Cardiac atrium fibroblast (primary cell): ENCODE measurements at places on chromosomes 4 and X. TPM values are rescaled to one million over a fixed set of nuclear protein-coding genes. Genes with fewer than 3 reads are reported as not detected.

Gene FHDC1
- under 0.01 and 0.18 TPM in 2 replicates for total RNA-seq

Gene VEGFC
- 12.6 and 15.2 TPM in 2 replicates for total RNA-seq

Gene MPP1
- total RNA-seq = 25.8 and 26.7 TPM in 2 replicates

Gene APLN
- total RNA-seq = 31.4 and 52.8 TPM in 2 replicates

Gene SRPK3
- total RNA-seq = 0.72 TPM in 1 of 2 replicates, not detected in the other

Gene GRIA3
- 0.18 TPM in 1 of 2 replicates, not detected in the other for total RNA-seq

Gene BBS7
- total RNA-seq = 12.1 and 12.5 TPM in 2 replicates

Gene ZNF674
- 1.8 and 2.0 TPM in 2 replicates for total RNA-seq

Gene LINC00632
- total RNA-seq = 44.0 and 50.2 TPM in 2 replicates

Gene GNRHR
- not detected in 2 replicates for total RNA-seq

Gene KIF4A
- total RNA-seq = 3.2 and 5.0 TPM in 2 replicates
